ENCODE measurements at places on chromosomes 5 and 9. TPM values are rescaled to one million over a fixed set of nuclear protein-coding genes. Genes with fewer than 3 reads are reported as not detected.
A peak's percentile ranks its signal among the peaks of the same experiment; 100 is the strongest.

DNA sequence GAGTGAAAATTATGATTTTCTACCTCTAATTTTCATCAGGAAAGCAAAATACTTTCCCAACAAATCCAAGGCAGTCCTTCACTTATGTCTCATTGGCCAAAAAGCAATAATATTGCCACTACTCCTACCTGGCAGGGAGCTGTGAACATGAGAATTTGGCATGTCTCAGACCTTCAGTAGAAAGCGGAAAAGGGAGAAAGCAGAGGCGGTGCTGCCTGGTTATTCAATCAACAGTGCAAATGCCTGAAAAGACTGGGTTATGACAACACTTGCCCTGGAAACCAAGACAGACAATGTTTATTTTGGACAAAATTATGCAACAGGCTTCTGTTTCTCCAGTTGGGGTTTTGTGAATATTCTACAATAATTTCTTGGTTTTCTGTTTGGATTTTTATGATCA is 194.4 kb downstream of the TAF11L14 start:
- no peak for DNase-seq

DNA sequence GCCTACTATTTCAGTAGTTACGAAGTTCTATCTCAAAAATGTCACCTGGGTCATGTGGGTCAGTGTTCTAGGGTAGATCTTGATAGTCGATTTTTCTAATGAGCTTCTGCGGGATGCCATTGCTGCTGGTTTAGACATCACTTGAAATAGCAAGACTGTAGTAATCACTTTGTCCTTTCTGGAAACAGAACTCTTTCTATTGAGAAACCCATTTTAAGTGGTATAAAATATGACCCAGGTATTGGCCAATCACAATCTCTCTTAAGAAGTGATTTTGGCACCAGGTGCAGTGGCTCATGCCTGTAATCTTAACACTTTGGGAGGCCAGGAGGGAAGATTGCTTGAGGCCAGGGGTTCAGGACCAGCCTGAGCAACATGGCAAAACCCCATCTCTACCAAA is 17.6 kb downstream of the ARRDC3 start:
- DNase-seq: no peak

The C5orf58 gene
- not detected for total RNA-seq

DNA sequence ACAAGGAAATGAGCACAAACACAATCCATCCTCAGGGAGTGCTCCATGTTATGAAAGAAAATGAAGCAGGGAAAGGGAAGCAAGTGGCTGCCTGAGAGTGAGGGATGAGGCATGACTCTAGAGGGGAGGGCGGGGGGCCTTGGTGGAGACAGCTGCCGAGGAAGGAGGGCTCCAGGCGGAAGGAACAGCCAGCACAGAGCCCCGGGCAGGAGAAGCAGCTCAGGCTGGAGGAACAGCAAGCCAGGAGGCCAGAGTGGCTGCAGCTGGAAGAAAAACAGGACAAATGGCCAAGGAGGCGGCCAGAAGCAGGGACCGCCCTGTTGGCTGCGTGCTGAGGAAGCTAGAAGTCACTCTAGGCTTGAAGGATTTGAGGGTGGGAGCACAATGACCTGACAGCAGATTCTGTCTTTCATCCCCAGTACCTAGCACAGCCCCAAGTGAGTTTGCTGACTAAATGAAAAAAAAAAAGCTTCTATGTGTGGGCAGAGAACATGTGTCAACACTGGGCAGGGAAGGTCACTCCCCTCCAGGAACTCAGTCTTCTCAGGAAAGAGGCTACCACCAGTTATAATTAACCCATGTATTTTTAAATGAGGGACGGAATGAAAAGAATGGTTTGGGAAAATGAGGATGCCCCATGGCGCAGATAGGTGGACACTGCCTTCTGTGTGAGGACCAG is 142.8 kb downstream of the DCP2 start:
- DNase-seq: no peak

GRCh38 chr9:100427366-100428263 is 672 bp downstream of the MSANTD3 start:
- peak; percentile 61 for DNase-seq

The OTULINL gene
- total RNA-seq: 0.66 TPM

GRCh38 chr5:68960961-68961360 is 132.9 kb upstream of the SLC30A5 start:
- DNase-seq: no peak

The LMBRD2 gene
- total RNA-seq: 12.2 TPM

- DNase-seq: no peak
These were observed 183.2 kb upstream of the MAP3K1 start for GRCh38 chr5:56632199-56632598.

The SPAG8 gene
- total RNA-seq: 0.80 TPM

GRCh38 chr9:78383130-78383529 is 86.2 kb downstream of the PSAT1 start:
- no peak for DNase-seq

DNA sequence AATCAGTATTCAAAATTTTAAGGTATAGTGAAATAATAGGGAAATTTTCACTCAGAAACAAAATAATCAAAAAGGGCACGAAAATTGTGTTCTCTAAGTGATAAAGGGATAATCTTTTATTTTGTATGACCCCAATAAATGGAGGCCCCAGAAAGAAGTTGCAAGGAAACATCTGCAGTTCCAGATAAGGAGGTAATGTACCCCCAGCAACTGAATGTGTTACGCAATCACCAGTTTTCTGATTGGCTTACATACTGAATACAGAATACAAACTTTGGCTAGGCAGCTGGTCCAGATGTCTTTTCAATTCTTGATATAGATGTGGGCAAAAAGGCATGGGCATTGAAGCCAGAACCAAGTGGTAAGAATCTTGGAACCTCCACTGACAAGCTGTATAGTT is 1.7 kb upstream of the TOPORS start:
- no peak for DNase-seq

GRCh38 chr9:136163248-136163850 is 41.6 kb downstream of the LHX3 start:
- DNase-seq: no peak

The PLPPR1 gene
- 1.5 TPM for total RNA-seq

DNA sequence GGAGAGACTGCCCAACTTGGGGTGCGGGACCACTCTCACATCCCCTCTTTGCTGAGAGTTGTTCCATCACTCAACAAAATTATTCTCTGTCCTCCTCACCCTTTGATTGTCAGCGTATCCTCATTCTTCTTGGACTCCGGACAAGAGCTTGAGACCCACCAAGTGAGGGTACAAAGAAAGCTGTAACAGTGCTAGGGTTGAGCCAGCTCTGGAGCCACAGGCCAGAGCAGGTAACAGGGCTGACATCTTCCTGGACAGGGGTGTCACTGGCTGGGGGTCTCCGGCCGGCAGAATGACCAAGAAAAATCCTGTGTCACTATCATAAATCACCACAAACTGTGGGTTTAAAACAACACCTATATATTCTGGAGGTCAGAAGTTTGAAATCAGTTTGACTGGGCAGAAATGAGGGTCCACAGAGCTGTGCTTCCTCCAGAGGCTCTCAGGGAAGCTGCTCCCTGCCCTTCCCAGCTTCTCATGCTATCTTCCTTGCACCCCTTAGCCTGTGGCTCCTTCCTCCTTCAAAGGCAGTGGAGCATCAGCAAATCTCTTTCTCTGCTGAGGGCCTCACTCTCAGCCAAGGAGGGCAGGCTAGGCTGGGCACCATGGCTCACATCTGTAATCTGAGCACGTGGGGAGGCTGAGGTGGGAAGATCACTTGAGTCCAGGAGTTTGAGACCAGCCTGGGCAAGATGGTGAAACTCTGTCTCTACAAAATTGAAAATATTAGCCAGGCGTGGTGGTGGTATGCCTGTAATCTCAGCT is 4.1 kb upstream of the BBLN start:
- DNase-seq: no peak

DNA sequence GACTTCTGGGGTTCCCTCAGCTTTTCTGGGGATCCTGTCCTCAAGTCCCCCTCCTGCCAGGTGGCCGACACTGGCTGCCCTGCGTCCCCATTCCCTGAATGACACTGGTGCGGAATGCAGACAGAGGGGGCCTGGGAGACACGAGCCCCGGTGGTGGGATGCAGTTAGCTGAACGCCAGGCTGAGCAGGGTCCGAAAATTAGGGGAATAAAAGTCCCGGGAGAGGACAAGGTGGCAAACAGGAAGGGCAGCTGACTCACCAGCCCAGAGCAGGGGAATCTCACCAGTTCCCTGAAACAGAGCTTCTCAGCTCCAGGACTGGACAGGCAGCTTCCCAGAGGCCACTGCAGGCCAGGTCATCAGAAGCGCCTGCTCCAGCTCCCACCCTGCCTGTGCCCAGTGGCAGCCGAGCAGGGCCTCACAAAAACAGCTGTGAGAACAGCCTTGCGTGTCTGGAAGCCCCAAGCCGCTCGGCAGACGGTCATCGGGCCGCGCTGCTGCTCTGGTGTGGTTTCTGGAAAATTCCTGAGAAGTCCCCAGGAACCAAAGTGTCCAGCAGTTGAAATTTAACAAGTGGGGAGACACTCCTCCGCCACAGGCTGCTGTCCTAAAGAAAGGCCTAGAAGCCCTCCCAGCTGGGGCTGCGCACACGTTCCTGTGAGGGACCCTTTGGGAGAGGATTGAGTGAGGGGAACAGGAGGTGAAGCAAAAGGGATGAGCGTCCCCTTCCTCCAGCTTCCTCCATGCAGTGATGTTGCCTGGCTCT is 47.6 kb upstream of the EXOC3 start:
- DNase-seq: peak; percentile 23

GRCh38 chr5:65758546-65759144 is 36.6 kb downstream of the NLN start:
- no peak for DNase-seq

DNA sequence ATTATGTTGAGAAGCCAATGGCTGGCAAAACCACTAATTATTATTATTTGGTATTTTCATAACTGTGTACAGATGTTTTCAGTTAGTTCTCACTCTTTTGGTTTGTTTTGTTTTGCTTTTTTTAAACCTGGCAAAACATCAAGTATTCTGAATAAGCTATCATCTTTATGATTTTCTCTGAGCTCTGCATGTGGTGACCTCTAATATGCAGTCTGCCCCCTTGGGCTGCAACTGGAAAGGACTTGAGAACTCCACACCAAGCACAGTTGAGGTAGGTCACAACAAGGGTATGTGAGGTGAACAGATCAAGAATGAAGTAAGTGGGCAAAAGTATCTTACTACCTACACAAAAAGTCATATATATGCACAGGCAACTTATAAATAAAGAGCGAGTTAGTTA is 202.2 kb downstream of the NFIB start:
- no peak for DNase-seq

- no peak for DNase-seq
These were observed 78.4 kb upstream of the DAB2 start for GRCh38 chr5:39503155-39503554.

GRCh38 chr5:140967226-140967893 is 1.1 kb downstream of the PCDHAC2 start:
- DNase-seq: no peak

The DOCK2 gene
- 5.4 TPM for total RNA-seq

- DNase-seq: no peak
These were observed 45.9 kb downstream of the RANBP17 start for GRCh38 chr5:170907758-170908157.

DNA sequence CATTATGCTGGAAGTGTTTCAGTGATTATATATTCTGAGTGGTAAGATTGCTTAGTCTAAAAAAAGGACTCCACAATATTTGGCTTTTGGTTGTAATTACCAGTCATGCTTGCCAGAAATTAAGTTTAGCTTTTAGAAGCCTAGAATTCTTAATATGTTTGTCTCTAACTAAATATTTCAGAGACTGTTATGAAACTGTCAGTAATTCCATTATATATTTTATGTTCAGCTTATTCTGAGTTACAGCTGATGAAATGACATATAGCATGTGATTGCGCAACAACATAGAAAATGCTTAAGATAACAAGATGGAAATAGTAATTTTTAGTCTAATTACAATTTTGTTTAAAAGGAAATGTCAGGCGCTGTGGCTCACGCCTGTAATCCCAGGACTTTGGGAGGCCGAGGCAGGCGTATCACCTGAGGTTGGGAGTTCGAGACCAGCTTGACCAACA is 44.2 kb downstream of the KIAA1958 start:
- no peak for DNase-seq

GRCh38 chr9:127018935-127019334 is 103.5 kb downstream of the ANGPTL2 start:
- DNase-seq: no peak

- no peak for DNase-seq
These were observed 159.0 kb downstream of the COL23A1 start for GRCh38 chr5:178431063-178431781.

The TICAM2 gene
- 2.3 TPM for total RNA-seq

- no peak for DNase-seq
These were observed 112.4 kb upstream of the PRLR start for GRCh38 chr5:35342664-35343063.

The SHISAL2B gene
- not detected for total RNA-seq

GRCh38 chr5:72167804-72168203 is 60.5 kb downstream of the MAP1B start:
- DNase-seq: no peak

- DNase-seq: no peak
These were observed 1.7 kb upstream of the OTULINL start for GRCh38 chr5:14579731-14580397.

- DNase-seq: no peak
These were observed 100.4 kb downstream of the PDE4D start for GRCh38 chr5:59792983-59793585.

GRCh38 chr9:111029260-111029659 is 9.0 kb downstream of the LPAR1 start:
- DNase-seq: no peak

GRCh38 chr5:133742431-133742988 is 130.2 kb upstream of the FSTL4 start:
- DNase-seq: no peak

DNA sequence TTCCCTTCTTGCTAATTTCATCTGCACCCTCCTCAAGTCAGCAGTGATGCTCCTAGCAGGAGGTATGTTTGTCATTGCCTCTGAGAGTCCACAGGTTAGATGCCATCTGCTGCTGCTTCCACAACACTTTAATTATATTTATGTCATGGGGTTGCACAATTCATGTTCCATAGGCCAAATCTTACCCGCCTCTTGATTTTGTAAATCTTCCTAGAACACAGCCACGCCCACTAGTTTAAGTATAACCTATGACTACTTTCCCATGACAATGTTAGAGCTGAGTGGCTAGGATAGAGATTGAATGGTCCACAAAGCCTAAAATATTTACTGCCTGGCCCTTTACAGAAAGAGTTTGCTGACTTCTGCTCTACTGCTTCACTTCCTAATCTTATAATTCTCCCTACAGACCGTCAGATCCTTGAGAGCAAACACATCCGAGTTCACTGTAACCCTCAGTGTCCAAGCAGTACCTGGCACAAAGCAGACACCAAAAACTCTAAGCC is 21.1 kb downstream of the LIFR start:
- no peak for DNase-seq

The UGT3A1 gene
- total RNA-seq: 14.7 TPM
